NCI-H2227 treated with DMSO at 0.1 percent for 48 hours (cell line): ENCODE measurements at places on chromosomes 12 and 14.

- no peak for DNase-seq
Observed at GRCh38 chr12:114735011-114735410, 51.0 kb upstream of the TBX3 start.

GRCh38 chr12:51911307-51911706 is 4.0 kb downstream of the ACVRL1 start:
- DNase-seq: no peak

- no peak for DNase-seq
Observed at GRCh38 chr12:15545334-15545733, 223.0 kb downstream of the PTPRO start.

DNA sequence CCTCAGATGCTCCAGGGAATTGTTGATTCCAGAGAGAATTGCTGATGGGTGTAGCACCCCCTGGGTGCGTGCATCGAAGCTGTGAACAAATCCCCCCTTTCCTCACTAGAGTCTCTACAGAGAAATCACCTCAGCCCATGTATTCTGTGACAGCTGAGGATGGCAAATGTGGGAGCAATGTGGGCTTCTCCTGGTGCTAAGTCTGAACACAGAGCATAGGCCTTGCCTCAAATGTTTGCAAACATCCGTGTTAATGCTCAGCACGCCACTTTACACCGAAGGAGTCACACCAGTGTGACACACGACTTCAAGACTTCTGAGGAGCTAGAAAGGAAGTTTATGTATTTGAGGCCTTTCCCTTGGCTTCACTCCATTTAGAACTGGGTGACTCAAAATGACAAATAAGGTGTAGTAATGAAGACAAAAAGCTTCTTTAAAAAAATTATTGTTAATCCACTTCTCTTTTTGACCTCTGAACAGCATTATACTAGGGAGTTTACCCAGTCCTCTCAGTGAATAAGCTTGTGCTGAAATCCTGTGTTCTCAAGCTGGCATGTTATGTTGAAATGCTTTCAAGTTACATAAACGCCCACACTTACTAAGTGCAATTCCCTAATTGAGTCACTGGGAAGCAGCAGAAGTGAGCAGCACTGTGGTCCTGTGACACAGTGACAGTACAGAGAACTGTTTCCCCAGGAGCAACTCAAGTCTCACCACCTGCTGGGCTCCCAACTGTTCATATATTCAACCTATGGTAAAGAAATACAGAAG is 92.9 kb downstream of the FAR2 start:
- no peak for DNase-seq

- no peak for DNase-seq
Observed at GRCh38 chr14:24123424-24124417, 6.7 kb upstream of the FITM1 start.

DNA sequence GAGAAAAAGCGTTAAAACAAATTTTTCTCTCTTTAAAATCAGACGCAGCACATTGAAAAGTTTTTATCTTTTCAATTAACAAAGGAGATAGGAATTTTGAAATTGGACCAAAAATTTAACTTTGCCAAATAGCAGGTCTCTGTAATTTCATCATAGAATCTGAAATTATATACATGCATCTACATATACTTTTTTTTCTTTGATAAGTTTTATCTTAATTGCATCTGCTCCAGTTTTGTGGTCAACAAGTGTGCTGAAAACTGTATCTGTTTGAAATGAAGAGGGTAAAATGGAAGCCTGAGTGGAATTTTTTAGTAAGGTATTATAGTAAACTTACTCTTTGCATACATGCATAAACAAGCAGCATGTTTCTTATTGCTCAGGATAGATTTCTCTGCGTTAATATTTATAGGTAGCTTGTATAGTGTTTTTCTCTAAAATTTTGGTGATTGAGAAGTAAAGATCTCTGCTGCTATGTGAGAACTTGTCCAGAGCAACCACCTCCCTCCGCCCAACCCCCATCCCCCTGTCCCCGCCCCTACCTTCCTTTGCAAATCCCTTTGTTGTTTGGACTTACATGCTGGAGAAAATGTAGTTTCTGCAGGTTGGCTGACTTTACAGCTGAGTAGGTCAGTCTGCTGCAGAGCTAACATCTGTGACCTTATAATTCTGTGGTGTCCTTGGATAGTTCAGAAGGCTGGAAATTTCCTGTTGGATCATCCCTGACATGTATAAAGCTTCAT is 64.6 kb downstream of the VRK1 start:
- DNase-seq: no peak

DNA sequence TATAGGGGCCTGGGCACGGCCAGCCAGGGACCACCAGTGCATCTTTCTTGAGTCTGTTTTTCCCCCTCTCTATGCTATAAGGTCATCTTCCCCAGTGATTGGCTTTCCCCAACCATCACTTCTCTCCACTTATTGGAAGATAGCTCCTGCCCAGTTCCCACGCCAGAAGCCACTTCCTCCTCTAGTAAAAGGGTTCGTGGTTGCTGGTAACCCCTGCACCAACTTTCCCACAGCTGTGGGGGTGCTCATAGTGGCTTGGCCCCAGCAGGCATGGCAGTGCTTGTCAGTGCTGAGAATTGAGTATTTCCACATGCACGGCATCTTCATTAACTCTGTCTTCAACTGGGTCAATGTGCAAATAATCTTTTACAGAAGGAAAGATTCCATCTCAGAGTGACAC is 215.4 kb downstream of the FOXN3 start:
- DNase-seq: no peak

- no peak for DNase-seq
Observed at GRCh38 chr12:122516544-122517361, 10.0 kb downstream of the RSRC2 start.

- peak; percentile 56 for DNase-seq
Observed at GRCh38 chr14:73785336-73785833, 66.2 kb upstream of the PTGR2 start.

DNA sequence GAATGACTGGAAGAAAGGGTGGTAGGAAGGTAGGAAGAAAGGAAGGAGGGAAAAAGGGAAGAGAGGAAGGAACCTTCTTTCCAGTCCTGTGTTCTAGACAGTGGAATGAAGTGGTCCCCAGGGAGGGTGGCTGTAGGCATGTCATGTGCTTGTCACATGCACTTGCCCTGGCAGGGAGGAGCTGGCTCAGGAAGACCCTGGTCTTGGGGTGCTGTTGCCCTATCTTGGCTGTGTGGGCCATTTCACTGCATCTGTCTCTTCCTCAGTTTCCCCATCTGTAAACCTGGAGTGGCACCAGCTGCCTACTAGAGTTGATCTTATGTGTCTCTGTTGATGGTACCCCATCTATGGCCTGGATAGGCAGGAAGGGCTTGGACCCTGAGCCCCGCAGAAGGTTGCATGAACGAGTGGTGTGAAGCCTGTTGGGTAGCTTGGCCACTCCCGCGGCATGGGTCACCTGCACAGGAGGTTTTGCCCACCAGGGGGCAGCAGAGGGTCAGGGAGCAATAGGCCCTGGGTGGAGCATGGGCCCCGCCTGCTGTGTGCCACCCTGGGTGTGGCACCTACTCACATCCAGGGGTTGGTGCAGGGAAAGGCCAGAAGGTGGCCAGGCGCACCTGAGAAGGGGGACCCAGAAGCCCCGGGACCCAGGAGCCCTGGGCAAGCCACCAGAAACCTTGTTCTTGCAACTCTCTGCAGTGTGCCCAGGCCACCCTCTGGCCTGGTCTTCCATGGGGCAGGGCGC is 25.1 kb downstream of the MEG3 start:
- DNase-seq: no peak

- DNase-seq: no peak
Observed at GRCh38 chr12:128783129-128783574, 40.6 kb downstream of the SLC15A4 start.

DNA sequence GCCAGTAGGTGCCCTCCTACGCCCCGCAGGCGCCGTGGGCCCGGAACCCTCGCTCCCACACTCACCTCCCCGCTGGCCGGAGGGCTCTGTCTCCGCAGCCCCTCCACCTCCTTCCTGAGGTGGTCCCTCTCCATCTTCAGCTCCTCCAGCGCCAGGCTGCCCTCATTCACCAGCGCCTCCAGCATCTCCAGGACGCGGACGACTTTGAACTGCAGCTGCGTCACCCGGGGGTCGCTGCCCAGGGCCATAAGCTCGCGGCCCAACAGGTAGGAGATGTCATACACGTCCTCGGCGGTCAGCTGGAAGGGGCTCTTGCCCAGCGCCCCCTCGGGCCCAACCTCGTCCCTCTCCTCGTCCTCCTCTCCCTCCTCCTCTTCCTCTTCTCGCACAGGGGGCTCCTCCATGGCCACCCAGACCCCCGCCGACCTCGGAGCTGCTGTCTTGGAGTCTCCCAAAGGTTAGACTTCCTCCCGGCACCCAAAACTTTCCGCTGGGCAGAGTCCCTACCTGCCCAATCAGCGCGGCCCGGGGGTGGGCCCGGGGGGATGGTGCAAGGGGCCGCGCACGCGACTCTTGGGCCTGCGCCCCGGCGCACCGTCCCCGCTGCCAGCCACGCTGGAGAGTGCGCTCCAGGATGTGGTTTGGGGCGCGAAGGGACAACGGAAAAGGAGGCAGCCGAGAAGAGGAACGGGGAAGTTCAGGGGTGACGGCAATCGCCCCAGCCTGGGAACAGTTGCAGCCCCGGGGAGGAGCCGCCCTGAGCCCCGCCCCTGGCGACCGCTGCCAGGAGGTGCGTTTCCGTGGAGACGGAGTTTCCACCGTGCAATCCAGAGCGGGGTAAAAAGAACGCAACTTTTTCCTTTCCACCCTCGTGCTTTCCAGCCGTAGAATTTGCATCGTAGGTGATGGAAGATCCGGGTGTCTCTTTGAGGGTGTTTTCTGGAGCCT is at the start of gene RILPL2:
TSS of gene RILPL2 (minus strand) at position 668 of the 948 bp plus-strand sequence. CDS start at position 404, 264 bp downstream.
- peak; percentile 23 for DNase-seq

- no peak for DNase-seq
Observed at GRCh38 chr14:61484826-61485584, 163.6 kb downstream of the PRKCH start.

- no peak for DNase-seq
Observed at GRCh38 chr12:78494911-78495310, 369.7 kb upstream of the SYT1 start.

DNA sequence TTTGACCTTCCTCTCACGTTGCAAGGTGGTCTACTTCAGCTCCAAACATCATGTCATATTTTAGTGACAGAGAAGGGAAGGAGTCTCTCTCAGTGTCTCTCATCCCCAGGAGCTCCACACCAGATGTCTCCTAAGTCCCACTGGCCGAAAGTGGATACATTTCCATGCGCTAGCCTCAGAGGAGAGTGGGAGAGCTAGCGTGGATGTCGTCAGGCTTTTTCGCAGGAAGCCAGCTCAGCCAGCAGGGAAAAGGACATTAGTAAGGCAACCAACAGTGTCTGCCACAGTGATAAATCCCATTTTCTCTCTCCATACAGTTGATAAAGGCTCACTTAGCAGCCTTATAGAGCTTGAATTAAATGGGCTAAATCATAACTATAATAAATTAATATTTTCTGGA is 155.7 kb downstream of the PELI2 start:
- DNase-seq: no peak

DNA sequence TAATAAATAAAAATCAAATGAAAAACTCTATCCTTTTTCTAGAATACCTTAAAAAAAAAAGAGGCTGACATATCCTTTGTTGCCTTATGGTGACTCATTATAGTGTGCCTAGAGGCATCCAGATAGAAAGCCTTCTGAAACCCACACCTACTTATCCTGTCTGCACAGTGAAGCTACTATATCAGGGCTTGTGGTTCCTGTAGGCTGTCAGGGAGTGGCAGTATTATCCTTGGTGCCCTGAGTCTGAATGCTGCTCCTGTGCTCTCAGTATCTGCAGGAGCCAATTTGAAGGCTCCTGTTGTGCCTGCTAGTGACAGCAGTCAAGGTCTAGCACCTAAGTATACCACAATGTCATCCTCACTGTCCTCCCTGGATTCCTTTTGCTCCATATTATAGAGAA is 168.4 kb upstream of the AVPR1A start:
- DNase-seq: no peak

- DNase-seq: no peak
Observed at GRCh38 chr14:105118646-105119407, 49.7 kb downstream of the JAG2 start.

- DNase-seq: peak; percentile 25
Observed at GRCh38 chr12:90978117-90978770, 23.3 kb upstream of the CCER1 start.

DNA sequence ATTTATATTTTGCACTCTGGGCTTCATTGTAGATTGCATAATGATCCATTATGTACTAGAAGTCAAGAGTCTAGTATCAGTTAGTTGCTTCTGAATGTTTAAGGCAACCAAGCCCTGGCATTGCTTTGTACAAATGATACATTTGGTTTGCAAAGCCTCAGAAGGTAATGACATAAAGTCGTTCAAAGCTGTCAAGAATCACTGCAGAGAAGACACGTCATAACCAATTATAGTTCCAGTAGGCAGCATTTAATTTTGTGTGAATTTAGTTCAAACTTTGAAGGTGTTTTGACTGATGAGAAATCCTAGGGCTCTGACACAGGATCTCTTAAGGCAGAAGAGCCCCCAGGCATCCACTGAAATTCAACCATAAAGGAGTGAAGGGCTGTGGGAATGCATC is 163.0 kb upstream of the KRR1 start:
- no peak for DNase-seq

DNA sequence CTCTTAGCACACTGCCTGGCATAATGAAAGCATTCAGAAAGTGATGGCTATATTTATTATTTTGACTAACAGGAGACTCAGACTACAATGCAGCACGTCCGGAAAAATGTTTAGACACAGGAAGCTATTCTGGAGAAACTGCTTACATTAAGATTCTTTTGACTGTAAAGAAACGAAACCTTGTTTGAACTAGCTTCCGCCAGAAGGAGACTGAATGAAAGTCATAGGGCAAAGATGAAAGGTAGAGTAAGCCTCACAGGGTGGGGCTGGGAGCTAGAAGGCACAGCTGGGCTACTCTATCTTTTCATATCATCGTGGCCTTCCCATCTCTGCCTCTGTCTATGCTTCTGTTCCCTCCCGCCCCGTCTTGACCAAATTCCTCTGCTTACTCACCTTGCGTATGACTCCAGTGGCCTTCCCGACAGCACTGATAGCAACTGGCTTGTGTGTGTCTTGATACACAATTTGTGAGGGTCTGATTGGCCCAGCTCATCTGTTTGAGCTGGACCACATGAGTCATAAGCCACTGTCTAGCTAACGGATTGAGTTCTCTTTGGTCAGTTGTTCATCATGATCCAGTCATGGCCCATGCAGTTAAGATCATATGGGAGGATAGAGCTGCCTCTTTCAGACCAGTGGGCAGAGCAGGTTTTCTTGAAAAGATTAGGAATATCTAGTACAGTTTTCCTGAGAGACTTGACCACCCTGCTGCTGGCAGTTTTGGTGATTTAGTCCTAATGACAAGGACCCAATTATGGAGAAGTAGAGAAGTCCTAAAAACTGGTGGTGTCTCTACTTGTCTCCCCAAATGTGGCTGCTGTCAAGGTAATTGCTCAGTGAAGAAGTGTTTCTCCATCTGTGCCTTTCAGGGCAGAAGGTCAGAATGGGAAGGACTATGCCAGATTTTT is 151.5 kb upstream of the SLC38A2 start:
- no peak for DNase-seq

GRCh38 chr12:52834727-52835001 is 553 bp upstream of the KRT79 start:
- no peak for DNase-seq

- no peak for DNase-seq
Observed at GRCh38 chr12:31951008-31951407, 8.2 kb upstream of the RESF1 start.
